ENCODE measurements at places on chromosomes 11 and 22. TPM values are rescaled to one million over a fixed set of nuclear protein-coding genes. Genes with fewer than 3 reads are reported as not detected.

AQP11 gene
- total RNA-seq, result not detected

GRCh38 chr11:8692417-8692816 lies 9.8 kb downstream of the RPL27A start:
- DNase-seq, result no peak

DNA sequence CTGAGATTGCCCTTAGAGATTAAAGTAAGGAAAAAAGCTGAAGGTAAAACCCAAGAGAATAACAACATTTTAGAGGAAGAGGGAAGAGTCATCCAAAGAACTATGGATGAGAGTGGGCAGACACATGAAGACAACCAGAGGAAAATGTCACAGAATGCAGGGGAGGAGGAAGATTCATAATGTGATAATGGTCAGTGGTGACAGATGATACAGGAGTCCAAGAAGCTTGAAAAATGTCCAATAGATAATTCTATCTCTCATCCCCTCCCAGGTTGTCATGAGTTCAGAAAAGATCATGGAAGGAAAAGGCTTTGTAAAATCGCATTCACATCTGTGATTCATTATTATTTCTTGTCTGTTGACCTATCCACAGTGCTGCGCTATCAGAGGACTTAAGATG lies 282.3 kb upstream of the CCDC90B start:
- DNase-seq, result no peak

GRCh38 chr11:85827748-85828639 lies 17.1 kb upstream of the SYTL2 start:
- peak; percentile 76 for DNase-seq

DNA sequence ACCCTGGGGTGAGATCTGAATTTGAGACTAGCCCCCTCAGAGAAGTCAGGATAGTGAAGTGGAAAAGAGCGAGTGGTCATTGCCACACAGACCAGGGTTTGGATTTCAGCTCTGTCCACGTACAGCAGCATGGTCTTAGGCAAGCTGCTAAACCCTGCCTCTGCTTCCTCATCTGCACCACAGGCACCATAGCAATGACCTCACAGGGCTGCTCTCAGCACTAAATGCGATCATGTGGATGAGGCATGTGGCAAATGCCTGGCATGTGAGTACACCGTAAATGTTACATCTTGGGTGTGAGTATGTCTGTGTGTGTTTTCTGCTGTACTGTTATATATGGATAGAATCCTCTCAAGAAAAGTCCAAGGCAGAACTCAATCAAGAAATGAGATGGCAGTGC lies 15.8 kb downstream of the NAV2 start:
- DNase-seq, result no peak

DNA sequence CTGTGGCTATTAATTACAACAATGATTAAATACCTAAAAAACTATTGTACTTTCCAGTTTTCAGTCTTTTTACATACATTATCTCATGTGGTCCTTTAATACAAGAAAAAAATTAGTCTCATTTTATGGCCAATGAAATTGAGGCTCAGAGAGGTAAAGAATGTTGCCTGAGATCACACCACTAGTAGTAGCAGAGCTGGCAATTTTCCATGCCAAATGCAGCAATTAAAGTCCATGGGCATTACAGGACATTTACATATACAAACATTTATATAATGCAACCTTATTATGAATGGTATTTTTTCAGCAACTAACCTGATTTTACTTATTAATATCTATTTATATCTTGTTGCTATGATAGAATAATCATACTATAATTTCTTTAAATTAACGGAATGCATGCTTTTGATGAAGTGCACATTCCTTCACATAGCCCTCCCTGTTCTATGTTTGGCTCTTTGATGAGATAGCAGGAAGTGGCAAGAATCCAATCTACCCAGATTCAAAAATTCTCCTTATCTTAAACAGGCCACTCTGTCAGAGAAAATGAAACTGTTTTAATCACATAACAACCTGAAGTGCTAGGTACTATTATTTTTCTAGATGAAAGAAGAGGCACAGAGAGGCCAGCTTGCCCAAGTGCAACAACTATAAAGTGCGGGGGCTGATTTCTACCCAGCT lies 120.9 kb upstream of the LDLRAD3 start:
- DNase-seq, result no peak

PHF21B gene
- not detected for total RNA-seq

DNA sequence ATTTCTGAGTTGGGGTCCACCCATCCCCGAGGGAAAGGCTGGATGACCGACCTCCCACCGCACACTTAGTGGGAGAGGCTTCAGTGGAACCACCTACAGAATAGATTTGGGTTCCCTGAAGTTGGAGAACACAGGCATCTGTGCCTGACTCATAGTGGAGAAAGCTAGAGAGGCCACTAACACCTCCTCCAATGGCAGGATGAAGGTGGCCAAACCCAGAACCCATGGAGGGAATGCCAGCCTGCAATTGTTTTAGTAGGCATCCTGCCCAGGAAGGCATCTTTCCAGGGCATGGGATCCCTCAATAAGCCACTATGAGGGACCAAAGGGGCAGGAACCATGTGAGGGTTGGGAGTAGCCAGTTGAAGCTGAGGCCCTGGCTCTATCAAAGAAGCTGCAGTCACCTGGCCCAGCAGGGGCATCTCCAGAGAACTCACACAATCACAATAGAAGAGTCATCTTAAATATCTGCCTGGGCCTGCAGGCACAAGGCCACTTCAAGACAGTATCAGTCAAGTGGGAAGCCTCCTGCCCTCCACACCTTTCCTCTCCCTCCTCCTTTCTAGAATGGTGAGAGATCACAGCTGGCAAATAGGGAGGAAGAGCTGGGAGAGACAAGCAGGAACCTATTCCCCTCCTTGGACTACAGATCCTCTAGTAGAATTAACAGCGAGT lies 124.1 kb upstream of the CSNK2A3 start:
- DNase-seq, result no peak

Data from CD4-positive, alpha-beta T cell (primary cell).